ENCODE measurements at places on chromosomes 4 and X.

GRCh38 chr4:168584321-168584771 is 87.5 kb downstream of the PALLD start:
- DNase-seq = peak; percentile 45

GRCh38 chrX:17459661-17460060 is 84.7 kb downstream of the NHS start:
- peak; percentile 45 for DNase-seq

DNA sequence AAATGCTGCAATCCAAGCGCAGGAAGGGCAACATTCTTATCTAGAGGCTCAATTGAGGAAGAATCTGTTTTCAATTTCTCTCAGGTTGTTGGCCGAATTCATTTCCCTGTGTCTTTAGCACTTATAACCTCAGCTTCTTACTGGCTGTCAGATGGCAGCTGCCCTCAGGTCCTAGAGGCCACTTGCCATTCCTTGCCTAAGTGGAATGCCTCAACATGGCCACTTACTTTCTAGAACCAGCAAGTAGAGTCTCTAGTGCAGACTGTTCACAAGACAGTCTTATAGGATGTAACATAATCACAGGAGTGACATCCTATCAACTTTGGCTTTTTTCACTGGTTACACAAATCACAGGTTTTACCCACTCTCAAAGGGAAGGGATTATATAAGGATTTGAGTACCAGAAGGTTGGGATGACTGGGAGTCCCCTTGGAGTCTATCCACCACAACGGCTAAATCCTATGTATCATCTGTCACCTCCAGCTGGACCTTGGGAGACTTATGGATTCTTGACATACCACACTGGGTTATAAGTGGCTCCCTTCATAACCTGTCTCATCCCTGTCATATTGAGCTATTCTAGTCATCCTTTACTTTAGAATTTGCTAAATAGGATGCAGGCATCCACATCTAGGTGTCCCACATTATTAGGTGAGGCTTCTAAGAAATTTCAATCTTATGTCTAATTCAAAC is 297.9 kb upstream of the CTSO start:
- DNase-seq = no peak

GRCh38 chr4:108152980-108153379 is 15.8 kb downstream of the LEF1 start:
- no peak for DNase-seq

GRCh38 chrX:46628460-46629371 is 55.2 kb downstream of the CHST7 start:
- peak; percentile 27 for DNase-seq

GRCh38 chr4:78596111-78596742 is 44.7 kb downstream of the ANXA3 start:
- DNase-seq = no peak

DNA sequence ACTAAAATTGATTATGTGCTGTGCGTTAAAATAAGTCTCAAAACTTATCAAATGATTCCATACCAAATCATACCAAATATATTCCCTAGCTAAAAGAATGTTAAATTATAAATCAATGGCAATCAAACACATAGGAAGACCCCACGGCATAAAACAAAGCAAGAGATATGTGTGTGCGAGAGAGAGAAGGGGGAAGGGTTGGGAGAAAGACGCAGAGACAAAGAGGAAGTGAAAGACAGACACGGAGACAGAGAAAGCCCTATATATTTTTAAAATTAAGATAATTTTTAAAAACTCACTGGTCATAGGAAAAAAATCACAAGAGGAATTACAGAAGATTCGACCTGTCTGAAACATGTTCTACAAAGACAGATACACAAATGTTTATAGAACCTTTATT is 371.4 kb downstream of the NLGN4X start:
- no peak for DNase-seq

DNA sequence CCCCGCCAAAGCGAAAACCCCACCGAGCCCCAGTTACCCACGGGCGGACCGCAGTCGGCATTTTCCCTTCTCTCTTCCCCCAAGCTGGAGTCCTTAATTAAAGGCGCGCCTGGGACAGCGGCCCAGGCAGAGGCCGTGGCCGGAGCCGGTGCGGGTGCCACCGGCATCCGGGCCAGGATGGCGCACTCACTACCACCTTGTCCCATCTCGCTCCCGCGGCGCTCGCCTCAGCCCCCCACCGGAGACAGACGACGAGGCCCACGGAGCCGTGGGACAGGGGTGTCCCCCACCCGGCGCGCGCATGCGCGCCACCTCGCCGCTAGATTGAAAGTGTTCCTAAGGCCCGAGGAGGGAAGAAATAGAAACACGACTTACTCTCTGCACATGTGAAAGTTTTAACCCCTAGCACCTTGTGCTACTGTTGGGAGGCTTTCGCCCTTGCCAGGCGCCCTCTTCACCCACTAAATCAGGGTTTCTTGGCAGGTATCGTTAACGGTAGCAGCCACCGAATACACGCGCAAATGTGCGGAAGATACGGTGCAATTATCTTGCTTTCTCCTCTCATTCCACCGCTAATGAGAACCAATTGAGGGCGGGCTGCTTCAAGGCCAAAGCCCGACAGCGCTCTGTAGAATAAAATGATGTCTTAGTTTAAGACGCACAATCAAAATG is 64.3 kb upstream of the CCDC160 start:
- peak; percentile 24 for DNase-seq

DNA sequence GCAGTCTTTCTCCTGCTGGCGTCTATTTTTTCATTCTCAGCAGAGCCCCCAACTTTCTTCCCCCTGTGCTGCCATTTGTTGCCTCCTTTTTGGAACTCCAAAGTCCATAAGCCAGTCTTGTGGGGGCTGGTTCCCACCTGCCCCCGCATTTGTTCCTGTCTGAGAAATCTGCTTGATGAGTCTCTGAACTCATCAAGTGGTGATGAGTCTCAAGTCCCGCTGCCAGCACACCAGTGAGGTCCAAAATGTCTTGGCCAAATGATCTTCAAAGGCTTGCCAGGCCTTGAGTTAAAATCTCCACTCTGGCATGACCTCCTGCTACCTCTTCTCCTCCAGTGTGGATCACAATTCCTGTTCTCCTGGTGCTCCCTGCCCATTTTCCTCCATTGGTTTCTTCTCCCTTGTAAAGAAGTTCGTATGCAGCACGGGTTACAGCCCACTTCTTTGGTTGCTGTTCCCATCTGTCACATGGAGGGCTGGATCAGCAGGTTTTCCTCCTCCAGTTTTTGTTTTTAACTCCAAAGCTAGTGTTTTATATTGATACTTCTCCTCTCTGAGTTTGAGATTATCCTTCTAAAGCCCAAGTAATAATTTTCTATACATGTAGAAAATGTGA is 72.7 kb upstream of the LIMCH1 start:
- DNase-seq = no peak

DNA sequence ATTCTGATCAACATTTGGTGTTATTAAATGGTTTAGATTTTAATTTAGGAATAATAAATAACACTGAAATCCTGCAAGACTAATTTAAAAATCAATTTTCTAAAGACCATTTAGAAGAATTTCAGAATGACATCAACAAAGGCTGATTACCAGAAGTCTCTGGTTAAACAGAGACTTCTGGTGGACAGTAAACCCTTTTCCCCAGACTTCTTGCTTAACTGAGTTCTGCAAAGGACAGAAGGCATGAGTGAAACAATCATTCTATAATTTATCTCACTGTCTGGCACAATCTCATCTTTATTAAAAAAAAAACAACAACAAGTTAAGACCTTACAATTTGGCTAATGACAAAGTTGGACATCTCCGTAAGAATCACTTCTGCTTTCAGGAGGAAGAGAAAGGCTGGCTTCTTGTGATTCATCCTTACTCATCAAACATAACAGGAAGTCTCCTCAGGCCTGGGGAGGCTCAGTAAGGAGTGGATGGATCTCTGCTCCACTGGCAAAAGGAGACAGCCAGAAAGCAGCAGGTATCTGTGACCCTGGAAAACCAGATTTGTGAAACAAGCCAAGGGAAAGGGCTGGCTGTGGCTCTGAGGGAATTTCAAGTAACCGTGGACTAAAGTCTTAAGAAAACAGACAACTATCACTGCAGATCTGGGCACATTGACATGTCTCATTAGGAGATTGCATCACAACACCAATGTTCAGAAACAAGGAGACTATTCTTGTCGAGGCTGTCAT is 908 bp upstream of the TLR6 start:
- DNase-seq = peak; percentile 77

DNA sequence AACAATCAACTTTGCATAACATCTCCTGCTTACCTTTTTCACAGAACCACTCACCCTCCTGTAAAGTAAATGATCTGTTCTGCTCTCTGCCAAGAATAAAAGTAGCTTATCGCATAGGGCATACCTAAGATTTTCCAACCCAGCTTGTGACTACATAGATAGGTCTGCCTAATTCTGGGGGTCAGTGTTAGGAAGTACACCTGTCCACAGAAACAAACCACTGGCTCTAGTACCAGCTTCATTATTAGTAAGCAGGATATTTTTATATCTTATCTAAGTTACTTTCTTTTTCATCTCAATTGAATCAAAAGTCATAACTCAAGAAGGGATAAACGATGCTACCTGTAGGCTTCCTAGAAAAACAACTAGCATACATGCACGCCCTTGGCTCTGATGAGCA is 23.8 kb downstream of the CXCL1 start:
- no peak for DNase-seq

GRCh38 chr4:158176108-158176507 is 3.3 kb upstream of the GASK1B start:
- DNase-seq = peak; percentile 30

GRCh38 chr4:29336861-29337260 is 1383.3 kb upstream of the PCDH7 start:
- DNase-seq = no peak

DNA sequence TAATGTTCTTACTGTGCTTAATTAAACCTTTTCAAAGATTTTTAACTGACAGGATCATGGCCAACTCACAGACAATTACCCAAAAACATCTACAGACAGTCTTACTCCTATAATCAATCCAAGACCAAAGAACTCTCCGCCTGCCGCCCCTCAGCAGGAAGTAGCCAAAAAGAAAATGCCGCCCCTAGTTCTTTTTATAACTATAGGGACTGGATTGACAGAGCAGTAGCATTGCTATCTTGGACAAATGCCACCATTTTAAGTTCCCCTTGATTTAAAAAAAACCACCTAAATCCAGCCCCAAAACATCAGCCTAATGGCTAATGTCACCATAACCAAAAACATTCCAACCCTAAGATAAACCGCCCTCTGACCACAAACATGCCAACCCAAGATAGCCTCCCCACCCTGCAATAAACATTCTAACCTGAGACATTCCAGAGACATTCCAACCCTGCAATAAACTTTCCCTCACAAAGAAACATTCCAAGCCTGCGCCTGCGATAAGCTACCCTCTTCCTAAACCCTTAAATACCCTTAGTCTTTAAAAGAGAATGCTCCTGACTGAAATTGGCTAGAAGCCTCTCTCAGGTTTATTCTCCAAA is 77.0 kb downstream of the COQ2 start:
- peak; percentile 64 for DNase-seq

GRCh38 chr4:149980121-149980682 is 98.0 kb upstream of the DCLK2 start:
- DNase-seq = no peak

DNA sequence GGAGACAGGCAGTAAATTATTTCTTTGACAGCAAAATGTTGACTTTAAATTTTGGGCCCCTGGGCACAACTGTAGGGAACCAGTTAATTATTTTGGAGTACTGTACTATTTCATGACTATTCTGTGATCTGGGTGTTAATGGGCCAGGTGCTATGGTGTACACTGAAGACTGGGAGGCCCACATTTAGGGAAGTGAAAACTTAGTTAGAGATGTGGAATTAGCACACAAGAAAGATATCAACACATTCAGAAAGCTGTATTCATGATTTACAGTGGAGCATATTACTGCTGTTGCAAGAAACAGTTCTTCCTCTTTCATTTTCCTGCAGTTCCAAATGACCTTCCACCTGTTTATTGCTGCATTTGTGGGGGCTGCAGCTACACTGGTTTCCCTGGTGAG is 12.4 kb downstream of the PLP1 start:
- no peak for DNase-seq

DNA sequence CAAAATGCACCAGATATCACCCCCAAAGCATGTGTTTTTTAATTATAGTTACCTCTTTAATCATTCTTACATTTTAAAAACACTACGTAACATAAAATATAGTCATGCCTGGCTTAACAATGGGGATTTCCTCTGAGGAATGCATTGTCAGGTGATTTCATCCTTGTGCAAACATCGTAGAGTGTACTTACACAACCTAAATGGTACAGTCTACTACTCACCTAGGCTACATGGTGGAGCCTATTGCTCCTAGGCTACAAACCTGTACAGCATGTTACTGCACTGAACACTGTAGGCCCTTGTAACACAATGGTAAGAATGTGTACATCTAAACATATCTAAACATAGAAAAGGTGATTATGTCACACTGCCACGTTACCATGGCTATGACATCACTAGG is 208.6 kb downstream of the SPOCK3 start:
- no peak for DNase-seq

DNA sequence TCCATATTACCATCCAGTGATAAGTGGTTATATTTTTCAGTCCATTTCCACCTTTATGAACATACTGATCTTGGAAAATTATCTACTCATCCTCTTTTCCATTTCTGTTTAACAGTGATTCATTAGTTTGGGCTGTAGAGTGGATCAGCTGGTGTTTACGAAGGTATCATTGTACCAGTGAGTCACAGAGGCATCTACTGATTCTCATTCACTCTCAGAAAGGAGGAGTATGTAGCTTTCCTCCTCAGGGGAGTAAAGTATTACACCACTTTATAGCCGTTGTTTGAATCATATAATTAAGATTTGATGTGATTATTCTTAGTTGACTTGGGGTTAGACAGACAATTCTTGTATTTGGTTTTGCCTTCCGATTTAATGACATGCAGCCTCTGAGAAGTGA is 74.7 kb downstream of the GALNT7 start:
- peak; percentile 44 for DNase-seq

- peak; percentile 72 for DNase-seq
Measured at GRCh38 chrX:107562482-107562881, 65.8 kb upstream of the PRPS1 start.

GRCh38 chrX:49661881-49662280 is 33.9 kb downstream of the PAGE1 start:
- DNase-seq = no peak

DNA sequence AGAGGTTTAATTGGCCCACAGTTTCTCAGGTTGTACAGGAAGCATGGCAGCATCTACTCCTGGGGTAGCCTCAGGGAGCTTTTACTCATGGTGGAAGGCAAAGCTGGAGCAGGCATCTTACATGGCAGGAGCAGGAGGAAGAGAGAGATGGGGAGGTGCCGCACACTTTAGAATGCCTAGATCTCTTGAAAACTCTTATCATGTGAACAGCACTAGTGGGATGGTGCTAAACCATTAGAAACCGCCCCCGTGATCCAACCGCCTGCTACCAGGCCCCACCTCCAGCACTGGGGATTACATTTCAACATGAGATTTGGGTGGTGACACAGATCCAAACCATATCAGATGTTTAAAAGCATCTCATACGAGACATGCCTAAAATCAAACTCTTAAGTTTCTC is 41.6 kb upstream of the SCOC start:
- no peak for DNase-seq
